Dermis microvascular lymphatic vessel endothelial cell (primary cell): ENCODE measurements at places on chromosomes 2 and 18.
A peak's percentile ranks its signal among the peaks of the same experiment; 100 is the strongest.

DNA sequence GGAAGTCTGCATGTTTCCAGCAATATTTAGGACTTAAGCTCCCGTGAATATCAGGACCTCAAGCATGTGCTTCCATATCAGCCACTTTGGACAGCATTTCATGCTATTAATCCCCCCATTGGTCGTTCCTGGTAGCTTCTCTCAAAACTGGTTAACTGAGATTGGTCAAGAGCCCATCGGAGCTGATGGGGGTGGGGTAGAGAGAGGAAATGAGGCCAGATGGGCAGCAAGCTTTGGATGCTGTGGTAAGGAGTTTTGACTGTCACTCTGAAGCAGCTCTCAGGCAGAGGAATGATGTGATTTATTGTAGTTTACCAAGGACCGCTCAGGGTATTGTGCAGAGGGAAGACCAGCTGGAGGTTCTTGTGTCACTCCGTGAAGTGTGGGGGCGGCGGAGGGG lies 81.8 kb downstream of the FAM168B start:
- no peak for DNase-seq

DNA sequence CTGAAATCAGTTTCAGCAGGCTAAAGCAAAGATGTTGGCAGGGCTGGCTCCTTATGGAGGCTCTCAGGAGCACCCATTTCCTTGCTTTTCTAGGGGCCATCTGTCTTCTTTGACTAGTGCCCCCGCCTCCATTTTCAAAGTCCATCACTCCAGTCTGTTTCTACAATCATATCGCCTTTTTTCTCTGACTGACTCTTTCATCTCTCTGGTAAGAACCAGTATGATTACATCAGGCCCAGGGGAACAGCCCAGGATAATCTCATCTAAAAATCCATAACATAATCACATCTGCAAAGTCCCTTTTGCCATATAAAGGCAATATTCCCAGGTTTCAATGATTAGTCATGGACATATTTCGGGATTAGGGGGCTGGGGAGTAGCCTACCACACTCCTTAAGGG lies 57.0 kb downstream of the CUL3 start:
- DNase-seq, result no peak

DNA sequence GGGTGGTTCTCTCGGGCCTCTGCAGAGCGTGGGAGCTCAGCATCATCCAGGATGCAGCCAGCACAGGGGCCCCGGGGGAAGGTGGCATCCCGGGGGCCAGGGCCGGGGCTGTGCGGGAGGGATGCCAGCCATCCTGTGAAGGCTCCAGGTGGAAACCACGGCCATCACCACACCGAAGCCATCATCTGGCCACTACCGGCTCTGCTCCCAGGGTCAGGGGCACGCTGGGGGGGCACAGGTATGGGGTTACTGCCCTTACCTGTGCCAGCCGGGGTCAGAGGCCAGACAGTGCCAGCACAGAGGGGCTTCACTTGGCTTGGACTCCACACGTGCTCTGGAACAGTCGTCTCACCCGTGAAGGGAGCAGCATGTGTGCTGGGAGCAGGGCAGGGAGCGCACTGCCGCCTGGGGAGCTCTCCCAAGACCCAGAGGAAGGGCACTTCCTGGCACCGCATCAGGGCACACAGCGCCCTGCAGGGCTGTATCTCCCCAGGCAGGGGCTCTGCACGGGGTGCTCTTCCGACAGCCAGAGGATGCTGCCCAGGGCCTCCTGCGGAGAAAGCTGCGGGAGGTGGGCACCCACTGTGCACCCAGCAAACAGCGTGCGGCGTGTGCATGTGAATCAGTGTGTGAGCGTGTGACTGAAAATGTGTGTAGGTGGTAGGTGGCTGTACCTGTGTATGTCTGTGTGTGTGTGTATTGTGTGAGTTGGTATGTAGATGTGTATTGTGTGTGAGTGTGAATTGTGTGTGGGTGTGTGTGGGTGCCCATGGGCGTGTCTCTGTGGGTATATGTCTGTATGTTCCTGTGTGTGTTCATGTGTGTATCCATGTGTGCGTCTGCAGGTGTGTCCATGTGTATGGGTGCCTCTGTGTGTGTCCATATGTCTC lies 75.0 kb downstream of the PTGR3 start:
- DNase-seq, result no peak

DNA sequence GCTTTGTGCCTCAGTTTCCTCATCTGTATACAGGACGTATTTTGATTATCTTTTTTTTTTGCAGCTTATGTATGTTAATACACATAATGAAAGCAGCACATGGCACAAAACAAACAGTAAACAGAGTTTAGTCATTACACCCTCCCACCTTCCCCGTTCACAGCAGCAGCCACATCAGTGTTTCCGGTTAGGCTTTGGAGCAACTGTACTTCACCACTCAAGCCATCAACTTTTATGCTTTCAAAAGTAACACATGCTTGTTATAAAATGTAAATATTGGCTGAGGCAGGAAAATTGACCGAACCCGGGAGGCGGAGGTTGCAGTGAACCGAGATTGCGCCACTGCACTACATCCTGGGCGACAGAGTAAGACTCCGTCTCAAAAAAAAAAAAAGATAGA lies 117.3 kb downstream of the MTCL1 start:
- no peak for DNase-seq

- no peak for DNase-seq
Observed at GRCh38 chr2:4827836-4828235, 864.3 kb upstream of the SOX11 start.

DNA sequence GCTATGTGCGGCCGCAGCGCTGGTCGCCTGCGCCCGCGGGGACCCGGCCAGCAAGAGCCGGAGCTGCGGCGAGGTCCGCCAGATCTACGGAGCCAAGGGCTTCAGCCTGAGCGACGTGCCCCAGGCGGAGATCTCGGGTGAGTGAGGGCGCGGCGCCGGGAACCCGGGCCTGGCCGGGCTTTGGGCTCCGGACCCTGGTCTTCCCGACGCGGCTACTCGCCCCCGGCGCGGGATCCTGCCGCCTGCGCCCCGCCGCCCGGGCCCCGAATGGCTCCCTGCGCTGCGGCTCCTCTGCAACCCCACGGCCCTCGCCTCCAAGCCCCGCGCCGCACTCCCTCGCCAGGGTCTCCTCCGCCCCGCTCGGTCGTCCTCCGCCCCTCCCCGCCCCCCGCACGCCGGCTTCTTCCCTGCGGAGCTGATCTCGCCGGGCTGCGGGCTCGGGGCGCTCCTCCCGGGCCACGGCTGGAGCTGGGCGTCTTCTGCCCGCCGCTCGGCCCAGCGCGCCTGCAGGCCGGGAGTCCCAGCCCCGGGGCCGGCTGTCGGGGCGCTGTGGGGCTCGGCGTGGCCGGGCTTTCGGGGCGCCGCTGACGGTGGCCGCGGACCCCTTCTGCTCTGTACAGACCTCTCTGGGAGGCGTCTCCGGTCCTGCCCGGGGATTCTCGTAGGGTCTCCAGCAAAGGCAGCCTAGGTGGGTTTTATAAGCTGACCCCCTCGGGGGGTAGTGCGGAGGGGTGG lies 652 bp downstream of the GPC1 start:
- peak; percentile 24 for DNase-seq

DNA sequence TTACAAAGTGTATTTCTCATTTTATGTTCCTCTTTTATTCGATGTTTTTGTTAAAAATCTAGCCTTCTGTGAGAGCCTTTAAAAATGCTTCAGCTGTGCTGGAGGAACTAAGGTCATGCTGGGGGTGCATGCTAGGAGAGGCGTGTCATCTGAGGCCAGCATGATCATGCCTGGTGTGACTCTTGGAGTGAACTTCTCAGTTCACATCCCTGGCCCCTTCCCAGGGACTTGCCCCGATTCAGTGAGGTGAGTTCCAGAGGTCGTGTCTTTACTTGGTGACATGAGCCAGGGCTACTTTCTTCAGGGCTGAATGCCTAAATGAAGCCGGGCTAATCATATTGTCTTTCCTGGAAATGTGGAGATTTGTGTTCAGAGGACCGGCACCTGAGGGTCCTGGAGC lies 264.9 kb downstream of the MREG start:
- DNase-seq, result no peak

DNA sequence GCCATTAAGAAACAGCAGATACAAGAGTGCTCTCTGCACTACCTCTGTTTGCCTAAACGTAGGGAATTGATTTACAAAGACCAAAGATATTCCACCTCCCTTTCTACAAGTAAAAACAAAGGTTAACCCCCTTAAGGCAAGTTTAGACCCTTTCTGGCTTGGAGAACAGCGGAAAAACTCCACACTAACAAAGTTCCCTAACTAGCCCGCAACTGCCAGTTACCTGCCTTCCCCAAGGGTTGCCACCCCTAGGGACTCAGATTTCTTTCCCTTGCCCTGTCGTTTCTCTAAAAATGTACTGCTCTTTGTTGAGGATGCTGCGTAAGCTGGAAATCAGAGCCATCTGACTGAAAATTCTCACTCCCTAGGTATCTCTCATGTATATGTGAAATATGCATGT lies 627.5 kb upstream of the SOX11 start:
- no peak for DNase-seq
